Subcutaneous preadipocyte (primary cell): ENCODE measurements at places on chromosomes 1 and 21. TPM values are rescaled to one million over a fixed set of nuclear protein-coding genes. Genes with fewer than 3 reads are reported as not detected.

Gene SELP
- total RNA-seq, result not detected in 2 replicates

Gene ELAVL4
- total RNA-seq, result not detected in 2 replicates

Gene HSD3B2
- not detected in 2 replicates for total RNA-seq

Gene SPSB1
- total RNA-seq, result 17.6 and 27.2 TPM in 2 replicates

Gene CCDC24
- total RNA-seq, result 2.5 and 2.9 TPM in 2 replicates

Gene OR6N1
- not detected in 2 replicates for total RNA-seq

Gene C1orf74
- total RNA-seq, result 2.6 and 3.1 TPM in 2 replicates

Gene CD2
- total RNA-seq, result not detected in 2 replicates

Gene CD53
- total RNA-seq, result not detected in 2 replicates

Gene TINAGL1
- total RNA-seq, result 0.37 and 0.39 TPM in 2 replicates

Gene MPL
- total RNA-seq, result not detected in 2 replicates

Gene CELA3A
- total RNA-seq, result not detected in 2 replicates

Gene KRTAP19-3
- not detected in 2 replicates for total RNA-seq

Gene BSND
- total RNA-seq, result not detected in 2 replicates

Gene FAM78B
- 0.98 and 1.1 TPM in 2 replicates for total RNA-seq

Gene EDARADD
- total RNA-seq, result not detected in 2 replicates

Gene WNT2B
- total RNA-seq, result 1.5 and 2.0 TPM in 2 replicates

Gene SLC6A9
- 1.1 and 1.2 TPM in 2 replicates for total RNA-seq

Gene LY9
- total RNA-seq, result not detected in 2 replicates

Gene FCRL5
- total RNA-seq, result not detected in 2 replicates

Gene INTS7
- total RNA-seq, result 13.2 and 17.6 TPM in 2 replicates

Gene MAP1LC3C
- total RNA-seq, result under 0.01 and 0.20 TPM in 2 replicates
